ENCODE measurements at places on chromosomes 13 and 19.

DNA sequence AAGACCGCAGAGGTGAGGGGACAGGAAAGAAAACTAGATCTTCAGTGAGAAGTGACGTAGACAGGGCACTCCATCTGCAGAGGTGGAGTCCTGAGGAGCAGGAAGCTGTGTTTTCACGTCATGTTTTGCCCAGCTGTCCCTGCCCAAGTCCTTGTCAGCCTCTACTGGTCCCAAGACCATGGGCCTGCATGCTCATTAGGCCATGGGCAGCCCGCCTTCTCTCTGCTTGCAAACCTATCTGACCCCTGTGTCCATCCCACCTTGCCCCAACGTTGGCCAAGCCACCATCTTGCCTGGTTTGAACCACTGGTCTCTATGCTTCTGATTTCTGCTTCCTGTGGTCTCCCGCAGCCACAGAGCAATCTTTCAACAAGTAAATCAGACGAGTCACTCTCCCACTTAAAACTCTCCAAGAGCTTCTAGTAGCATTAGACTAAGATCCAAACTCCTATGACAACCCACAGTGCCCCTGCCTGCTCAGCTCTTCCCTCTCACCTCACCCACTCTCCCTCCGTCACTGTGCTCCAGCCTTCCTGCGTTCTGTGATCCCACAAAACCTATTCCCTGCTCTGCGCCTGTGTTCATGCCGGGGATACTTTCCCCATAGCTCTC, 18.6 kb upstream of the CCNE1 start:
- DNase-seq, result no peak

DNA sequence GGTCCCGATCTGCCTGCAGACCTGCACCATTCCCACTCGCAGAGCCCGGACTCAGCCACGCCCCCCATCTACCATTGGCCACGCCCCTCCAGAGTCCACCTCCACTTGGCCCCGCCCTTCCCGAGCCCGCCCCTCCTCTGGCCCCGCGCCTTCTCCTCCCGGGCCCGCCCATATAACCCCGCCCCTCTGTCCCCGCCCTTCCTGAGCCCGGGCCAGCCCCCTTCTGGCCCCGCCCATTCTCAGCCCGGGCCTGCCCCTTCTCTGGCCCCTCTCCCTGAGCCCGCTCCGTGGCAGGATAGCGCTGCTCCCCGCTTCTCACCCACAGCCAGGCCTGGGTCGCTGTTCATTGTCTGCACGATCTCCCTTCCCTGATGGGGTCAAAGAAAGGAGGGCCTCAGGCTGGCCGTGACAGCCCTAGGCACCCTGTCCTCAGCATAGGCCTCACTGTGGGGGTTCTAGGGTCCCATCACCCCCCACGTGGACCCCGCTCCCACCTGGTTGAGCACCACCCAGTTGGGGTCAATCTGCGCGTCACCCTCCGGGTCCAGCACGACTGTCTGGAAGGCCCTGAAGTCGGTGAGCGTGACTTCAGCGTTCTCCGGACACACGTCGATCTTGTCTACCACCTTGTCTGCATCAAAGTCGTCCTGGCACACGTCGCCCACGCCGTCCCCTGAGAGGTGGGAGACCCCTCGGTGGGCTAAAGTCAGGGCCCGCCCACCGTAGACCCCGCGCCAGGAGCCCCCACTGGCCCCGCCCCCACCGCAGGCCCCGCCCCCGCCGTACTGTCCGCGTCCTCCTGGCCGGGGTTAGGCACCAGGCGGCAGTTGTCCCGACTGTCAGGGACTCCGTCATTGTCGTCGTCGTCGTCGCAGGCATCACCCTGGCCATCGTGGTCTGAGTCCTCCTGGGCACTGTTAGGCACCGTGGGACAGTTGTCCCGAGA, 5.7 kb downstream of the COMP start:
- peak; percentile 99 for DNase-seq

GRCh38 chr13:55652657-55653056, 1488.1 kb upstream of the PRR20A start:
- no peak for DNase-seq

GRCh38 chr13:48220592-48220980, 12.4 kb upstream of the ITM2B start:
- no peak for DNase-seq

DNA sequence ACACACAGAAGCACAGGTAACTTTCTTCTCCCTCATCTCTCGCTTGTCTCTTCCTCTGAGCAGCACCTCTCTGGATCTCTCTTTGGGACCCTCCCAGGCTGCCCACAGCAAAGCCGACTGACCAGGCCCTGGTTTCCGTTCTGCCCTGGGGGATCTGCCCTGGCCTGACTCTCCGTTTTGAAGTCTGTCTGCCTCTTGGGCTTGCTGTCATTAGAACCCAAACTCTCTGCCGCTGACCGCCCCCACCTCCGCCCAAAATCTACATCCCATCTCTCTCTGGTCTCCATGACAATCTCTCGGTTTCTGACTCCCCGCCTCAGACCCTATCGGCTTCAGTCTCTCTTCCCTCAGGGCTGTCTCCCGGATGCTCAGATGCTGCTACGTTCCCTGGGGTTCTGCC, 6.9 kb downstream of the KCNC3 start:
- peak; percentile 53 for DNase-seq

- DNase-seq, result no peak
Measured at GRCh38 chr19:34241513-34242337, 12.6 kb upstream of the GARRE1 start.

DNA sequence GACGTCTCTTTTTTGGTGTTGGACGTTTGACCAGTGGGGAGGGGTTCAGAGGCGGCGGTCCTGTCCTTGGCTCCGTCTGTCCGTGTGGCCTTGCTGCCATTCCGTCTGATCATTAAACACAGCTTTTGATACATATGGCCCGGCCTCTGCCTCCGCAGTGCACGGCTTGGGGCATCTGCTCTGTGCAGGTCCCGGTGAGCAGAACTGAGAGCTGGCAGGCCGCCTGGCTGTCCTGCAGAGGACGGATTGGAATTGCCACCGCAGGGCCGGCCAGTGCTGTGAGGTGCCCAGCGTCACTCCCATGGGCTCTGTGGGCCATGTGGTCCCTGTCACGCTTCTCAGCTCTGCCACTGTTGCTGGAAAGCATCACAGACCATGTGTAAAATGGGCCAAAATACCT, 5.4 kb upstream of the TMPRSS9 start:
- DNase-seq, result no peak

DNA sequence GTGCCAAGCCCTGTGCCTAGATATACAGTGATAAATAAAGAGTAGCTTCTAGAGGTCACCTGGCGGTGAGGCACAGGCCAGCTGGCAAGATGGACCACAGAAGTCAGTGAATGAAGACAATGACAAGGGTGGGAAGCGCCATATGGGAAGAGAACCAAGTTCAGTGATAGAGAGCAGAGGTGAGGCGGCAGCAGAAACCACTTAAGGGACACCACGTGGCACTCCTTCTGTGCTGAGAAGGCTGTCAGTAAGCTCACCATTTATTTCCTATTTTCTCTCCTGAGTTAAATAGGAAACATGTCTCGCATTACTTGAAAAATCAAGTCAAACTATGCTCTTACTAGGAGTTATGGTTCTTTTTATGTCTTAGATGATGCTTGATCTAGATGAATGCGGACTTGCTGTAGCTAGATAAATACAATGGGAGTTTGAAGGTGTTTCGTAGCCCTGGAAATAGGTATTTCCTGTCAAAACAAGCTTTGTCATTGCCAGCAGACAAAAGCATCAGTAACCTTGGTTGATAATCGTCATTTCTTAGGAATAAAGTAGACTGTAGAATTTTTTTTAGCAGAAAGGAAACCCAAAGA, 17.8 kb downstream of the ALOX5AP start:
- DNase-seq, result no peak

- DNase-seq, result peak; percentile 39
Measured at GRCh38 chr13:51396352-51396751, 56.5 kb downstream of the INTS6 start.

DNA sequence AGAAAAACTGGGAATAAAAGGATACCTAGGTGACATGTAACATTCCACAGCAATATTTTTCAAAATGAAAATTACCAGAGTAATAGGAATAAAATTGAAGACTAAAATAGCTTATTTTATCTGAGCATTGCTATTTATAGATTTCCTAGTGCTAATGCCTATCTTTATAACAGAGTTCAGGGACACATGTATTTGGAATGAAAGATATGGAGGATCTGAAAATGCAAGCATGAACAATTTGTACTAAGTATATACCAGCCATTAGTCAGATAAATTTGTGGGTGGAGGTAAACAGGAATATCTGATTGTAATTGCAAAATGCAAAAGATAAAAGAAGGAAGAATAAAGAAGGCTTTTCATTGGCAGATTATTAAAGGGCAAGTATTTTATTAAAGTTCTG, 345.9 kb downstream of the GPC5 start:
- DNase-seq, result no peak

DNA sequence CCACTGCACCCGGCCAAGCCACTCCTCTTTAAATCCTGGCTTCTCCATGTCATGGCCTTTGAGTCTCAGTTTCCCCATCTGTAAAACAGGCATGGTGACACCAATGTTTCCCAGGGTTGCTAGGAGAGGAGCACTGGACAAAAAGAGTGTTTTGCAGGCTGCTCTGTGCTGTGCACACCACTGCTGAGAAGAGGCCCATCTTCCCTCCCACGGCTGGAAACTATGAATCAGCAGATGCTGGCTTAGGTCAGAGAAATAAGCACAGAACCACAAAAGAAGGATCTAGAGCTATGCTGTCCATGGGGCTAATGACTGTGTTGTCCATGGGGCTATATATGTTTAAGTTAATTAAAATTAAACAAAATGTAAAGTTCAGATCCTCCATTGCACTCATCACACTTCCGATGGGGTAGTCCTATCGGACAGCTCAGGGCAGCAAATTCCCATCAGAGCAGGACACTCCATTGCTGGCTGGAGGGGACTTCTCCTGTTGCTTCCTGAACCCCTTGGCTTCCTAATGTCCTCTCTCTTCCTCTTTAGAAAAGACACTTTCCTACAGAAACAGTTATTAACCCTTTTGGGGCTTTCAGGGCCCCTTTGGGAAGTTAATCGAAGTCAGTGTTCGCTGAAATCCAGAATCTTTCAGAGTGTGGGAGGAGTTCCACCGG, 37.1 kb downstream of the TSHZ3 start:
- DNase-seq, result peak; percentile 96

DNA sequence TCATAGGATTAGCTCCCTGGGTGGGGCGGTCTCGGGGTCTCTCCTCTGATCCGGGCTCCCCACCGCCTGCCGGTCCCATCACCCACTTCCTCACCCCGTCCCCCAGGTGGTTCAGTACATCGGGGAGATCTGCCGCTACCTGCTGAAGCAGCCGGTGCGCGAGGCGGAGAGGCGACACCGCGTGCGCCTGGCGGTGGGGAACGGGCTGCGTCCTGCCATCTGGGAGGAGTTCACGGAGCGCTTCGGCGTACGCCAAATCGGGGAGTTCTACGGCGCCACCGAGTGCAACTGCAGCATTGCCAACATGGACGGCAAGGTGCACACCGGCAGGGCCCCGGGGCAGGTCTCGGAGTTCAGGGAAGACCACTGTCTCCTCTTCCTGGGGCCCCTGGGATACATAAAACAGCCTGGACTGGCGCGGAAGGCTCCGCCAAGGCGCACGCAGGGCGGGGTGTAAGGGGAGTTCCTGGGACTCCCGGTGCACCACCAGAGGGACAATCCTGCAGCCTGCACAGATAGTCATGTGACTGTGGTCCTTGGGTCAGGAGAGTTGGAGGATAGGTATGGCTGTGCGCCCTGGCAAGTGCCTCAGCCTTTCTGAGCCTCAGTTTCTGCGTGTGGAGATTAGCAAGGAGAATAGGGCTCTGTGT, 14.2 kb upstream of the PGLS start:
- peak; percentile 51 for DNase-seq

DNA sequence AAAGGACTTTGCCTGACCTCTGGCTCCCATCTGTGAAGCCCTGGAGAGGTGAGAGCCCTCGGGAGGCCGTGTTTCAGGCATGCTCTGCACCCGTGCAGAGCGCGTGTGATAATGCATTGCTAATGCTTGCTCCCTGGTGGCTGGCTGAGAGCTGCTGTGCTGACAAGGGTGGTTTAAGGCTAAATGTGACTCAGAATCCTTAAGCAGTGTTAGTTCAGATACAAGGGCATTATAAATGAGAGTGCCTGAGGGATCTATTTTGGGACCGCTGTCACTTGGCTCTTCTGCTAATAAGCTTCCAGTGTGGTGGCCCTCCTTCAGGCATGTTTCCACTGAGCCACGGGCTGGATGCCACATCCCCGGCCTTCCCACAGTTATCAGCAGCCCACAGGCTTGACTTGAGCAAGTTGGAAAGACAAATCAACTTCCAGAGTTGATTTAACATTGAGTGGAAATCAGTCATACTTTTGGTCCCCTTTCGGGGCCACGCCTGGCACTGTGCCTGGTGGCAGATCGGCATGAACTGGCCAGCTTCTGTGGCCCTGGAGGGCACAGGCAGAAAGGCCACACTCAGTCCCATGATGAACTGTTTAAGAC, 17.0 kb downstream of the ALOX5AP start:
- peak; percentile 90 for DNase-seq

- no peak for DNase-seq
Measured at GRCh38 chr19:41261474-41262190, 2.5 kb upstream of the HNRNPUL1 start.

DNA sequence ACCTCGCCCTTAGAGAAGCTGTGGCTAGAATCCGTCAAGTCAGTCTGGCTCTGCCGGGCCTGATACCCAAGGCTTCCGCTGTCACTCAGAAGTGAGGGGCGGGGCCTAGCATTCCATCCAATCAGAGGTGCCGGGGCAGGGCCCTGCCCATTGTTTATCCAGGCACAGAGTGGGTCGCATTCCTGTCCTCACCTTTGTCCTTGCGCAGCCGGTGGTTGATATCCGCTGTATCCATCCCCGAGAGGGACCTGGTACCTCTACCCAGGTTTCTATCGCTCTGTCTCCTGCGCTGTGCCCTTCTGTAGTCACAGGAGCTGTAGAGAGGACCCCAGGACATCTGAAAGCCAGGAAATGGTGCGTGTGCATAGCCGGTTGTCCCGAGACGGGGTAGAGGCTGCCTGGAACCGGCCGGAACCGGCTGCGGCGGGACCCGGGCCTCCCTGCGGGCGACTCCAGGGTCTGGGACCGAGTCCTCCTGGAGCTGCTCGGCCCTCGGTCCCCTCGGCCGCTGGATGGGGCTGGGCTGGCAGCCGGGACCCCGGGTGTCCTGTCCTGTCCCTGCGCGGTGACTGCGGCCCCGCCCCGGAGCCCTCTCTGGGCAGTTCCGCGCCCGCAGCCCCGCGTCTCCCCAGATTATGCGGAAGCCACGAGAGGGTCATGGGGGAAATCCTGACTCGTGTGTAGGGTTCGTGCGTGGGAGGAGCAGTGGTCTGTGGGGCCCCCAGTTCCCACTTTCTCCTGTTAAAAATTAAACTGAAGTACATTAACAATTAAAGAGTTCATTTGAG, at the start of gene ZNF763:
Gene ZNF763 (plus strand): TSS at position 183 of the 788 bp plus-strand sequence. CDS start 169 bp downstream, at position 352.
- peak; percentile 89 for DNase-seq

GRCh38 chr19:19459073-19459472, 53.6 kb downstream of the GATAD2A start:
- no peak for DNase-seq

DNA sequence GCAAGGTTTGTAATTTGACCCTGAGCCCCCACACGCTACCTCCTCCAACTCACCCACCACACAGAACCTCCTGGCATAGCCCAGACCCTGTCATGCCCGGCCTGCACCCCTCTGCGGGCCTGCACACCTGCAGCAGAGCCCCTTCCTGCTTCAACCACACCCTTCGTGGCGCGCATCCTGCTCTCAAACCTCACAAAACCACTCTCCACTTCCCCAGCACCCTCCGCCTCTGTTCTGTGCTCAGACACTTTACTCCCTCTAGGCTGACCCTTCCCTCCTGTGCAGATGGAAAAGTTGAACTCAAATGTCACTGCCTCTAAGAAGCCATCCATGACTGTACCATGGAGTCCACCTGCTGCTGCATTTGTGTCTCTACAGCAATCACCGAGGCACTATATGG, 28.5 kb downstream of the FAAP24 start:
- DNase-seq, result no peak
